ENCODE measurements at places on chromosomes 6 and 20.

GRCh38 chr20:50019466-50020256 is 36.9 kb downstream of the SNAI1 start:
- H3K36me3 ChIP-seq, result no peaks in the 10 kb centered on the region
- no peak overlapping the region for H3K4me3 ChIP-seq
- H3K27me3 ChIP-seq, result peaks cover 11% of the 10 kb centered on the region
- no peak for DNase-seq
- H3K4me1 ChIP-seq, result no peaks in the 10 kb centered on the region

GRCh38 chr6:75167851-75168250 is 38.0 kb downstream of the COL12A1 start:
- H3K27ac ChIP-seq, result no peak overlapping the region
- no peak for DNase-seq
- no peak overlapping the region for H3K4me3 ChIP-seq
- H3K27me3 ChIP-seq, result peaks cover 11% of the 10 kb centered on the region
- no peaks in the 10 kb centered on the region for H3K36me3 ChIP-seq
- H3K4me1 ChIP-seq, result no peaks in the 10 kb centered on the region

DNA sequence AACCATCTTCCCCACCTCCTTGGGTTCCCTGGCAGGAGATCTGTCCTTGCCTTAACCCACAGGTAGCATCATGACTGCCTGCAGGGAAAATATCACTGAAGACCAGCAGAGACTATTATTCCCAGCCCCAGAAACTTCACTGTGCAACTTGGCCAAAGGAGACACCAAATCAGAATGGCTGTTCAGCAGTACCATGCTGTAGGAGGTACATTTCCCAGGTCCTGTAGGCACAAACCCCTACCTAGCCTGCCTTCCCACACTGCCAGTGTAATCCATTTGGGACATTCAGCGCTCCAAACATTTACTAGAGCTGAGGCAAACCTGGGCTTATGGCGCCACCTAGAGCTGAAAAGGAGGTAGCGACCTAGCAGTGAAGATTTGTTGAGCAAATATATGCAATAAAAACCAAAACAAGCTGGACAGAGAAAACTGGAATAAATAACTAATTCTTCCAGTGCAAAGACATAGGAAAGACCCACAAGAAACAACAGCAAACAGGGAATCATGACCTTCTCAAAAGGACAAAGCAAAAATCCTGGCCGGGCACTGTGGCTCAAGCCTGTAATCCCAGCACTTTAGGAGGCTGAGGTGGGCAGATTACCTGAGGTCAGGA is 60.3 kb downstream of the VTA1 start:
- H3K4me3 ChIP-seq, result no peak overlapping the region
- no peaks in the 10 kb centered on the region for H3K27me3 ChIP-seq
- H3K4me1 ChIP-seq, result peaks cover 6% of the 10 kb centered on the region
- peaks cover 35% of the 10 kb centered on the region for H3K36me3 ChIP-seq

GRCh38 chr6:280775-281468 is 11.4 kb upstream of the DUSP22 start:
- H3K4me1 ChIP-seq, result no peaks in the 10 kb centered on the region
- no peaks in the 10 kb centered on the region for H3K27me3 ChIP-seq
- no peak overlapping the region for H3K27ac ChIP-seq
- no peaks in the 10 kb centered on the region for H3K36me3 ChIP-seq

- peaks cover 2% of the 10 kb centered on the region for H3K36me3 ChIP-seq
- H3K4me1 ChIP-seq, result no peaks in the 10 kb centered on the region
- no peak overlapping the region for H3K27ac ChIP-seq
- H3K4me3 ChIP-seq, result no peak overlapping the region
- no peaks in the 10 kb centered on the region for H3K27me3 ChIP-seq
Measured at GRCh38 chr6:141131616-141132015, 1001.1 kb upstream of the GJE1 start.

- no peaks in the 10 kb centered on the region for H3K27me3 ChIP-seq
- no peak for DNase-seq
- H3K36me3 ChIP-seq, result peaks cover 1% of the 10 kb centered on the region
- H3K4me3 ChIP-seq, result no peak overlapping the region
- H3K4me1 ChIP-seq, result no peaks in the 10 kb centered on the region
Measured at GRCh38 chr6:161557333-161558107, 283.7 kb upstream of the AGPAT4 start.

GRCh38 chr6:163248051-163248450 is 166.5 kb upstream of the QKI start:
- no peak overlapping the region for H3K4me3 ChIP-seq
- DNase-seq, result no peak
- H3K27ac ChIP-seq, result no peak overlapping the region
- H3K36me3 ChIP-seq, result no peaks in the 10 kb centered on the region
- peaks cover 34% of the 10 kb centered on the region for H3K27me3 ChIP-seq
- H3K4me1 ChIP-seq, result no peaks in the 10 kb centered on the region

DNA sequence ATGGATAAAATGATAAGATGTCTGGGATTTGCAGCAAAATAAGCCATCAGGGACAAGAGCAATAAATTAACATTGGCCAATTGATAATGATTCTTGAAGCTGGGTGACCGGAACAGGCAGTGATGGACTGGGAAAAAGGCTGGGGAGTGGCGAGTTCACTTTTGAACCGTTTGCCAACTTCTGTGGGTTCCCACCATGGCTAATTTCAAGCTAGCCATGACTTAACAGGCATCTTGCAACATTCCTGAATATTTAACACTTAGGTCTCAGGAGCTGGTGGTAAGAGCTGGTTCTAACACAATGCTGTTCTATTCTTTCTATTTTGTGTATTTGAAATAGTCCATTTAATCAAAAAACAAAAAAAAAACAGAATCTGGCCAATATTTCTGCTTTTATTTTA is 37.6 kb upstream of the CD83 start:
- H3K36me3 ChIP-seq, result peaks cover 2% of the 10 kb centered on the region
- H3K27me3 ChIP-seq, result no peaks in the 10 kb centered on the region
- no peak overlapping the region for H3K27ac ChIP-seq

DNA sequence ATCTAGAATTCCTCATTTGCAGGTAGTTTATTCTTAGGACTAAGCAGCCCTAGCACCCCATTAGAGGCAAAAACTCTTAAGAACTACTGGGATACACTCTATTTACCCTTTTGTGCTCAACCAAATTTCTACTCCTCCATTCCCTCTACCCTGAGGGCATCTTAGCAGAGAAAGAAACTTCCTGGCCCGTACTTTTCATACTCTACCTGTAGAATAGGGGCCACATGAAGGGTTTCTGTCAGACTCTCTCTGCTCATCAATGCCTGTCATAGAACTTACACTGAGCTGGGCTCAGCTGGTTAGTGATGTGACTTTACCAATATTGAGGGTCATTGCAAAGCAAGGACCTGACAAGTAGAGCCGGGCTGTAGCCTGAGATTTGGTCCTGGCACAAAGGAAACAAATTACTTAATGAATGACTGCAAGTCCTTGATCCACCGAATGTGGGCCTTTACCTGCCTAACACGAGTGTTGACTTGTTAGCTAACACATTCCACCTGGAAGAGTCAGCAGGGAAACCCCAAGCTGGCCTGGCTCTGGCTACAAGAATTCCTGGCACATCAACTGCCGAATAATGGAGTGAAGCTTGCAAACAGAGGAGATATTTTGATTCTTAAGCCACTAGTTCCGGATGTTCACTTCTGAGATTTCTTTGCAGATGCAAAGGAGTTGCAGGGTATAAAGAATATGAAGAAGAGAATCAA is 280.5 kb upstream of the JAG1 start:
- no peak overlapping the region for H3K27ac ChIP-seq
- no peaks in the 10 kb centered on the region for H3K36me3 ChIP-seq
- no peak for DNase-seq
- H3K4me3 ChIP-seq, result no peak overlapping the region

DNA sequence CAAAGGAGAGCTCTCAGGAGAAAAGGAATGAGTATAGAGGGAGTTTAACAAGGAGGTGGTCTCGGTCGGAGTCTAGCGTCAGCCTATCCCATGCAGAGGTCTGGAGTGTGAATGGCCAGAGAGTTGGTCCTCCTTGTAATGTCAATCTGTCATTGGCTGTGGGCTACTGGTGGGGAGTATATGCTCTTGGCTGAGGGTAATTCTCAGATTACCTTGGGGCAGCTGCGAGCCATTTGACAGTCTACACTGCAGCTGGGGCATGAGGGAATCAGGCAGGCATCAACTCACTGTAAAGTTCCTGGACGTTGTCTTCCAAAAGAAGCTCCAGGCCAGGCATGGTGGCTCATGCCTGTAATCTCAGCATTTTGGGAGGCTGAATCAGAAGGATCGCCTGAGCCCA is 48.1 kb downstream of the EBF4 start:
- H3K4me3 ChIP-seq, result peak overlapping the region; percentile 60
- H3K36me3 ChIP-seq, result peaks cover 2% of the 10 kb centered on the region

- H3K4me1 ChIP-seq, result peaks cover 15% of the 10 kb centered on the region
- H3K4me3 ChIP-seq, result no peak overlapping the region
- no peak overlapping the region for H3K27ac ChIP-seq
- no peak for DNase-seq
- no peaks in the 10 kb centered on the region for H3K27me3 ChIP-seq
Measured at GRCh38 chr6:26426691-26427450, 13.4 kb upstream of the BTN3A3 start.

- no peak overlapping the region for H3K4me3 ChIP-seq
- no peaks in the 10 kb centered on the region for H3K27me3 ChIP-seq
- no peak for DNase-seq
- peaks cover 8% of the 10 kb centered on the region for H3K36me3 ChIP-seq
- H3K4me1 ChIP-seq, result peaks cover 80% of the 10 kb centered on the region
- peak overlapping the region; percentile 49 for H3K27ac ChIP-seq
Measured at GRCh38 chr6:159989492-159990480, 20.9 kb downstream of the IGF2R start.

- peak overlapping the region; percentile 61 for H3K4me3 ChIP-seq
- H3K36me3 ChIP-seq, result peaks cover 2% of the 10 kb centered on the region
- no peak for DNase-seq
- H3K27me3 ChIP-seq, result peaks cover 65% of the 10 kb centered on the region
- H3K27ac ChIP-seq, result no peak overlapping the region
- no peaks in the 10 kb centered on the region for H3K4me1 ChIP-seq
Measured at GRCh38 chr6:107635057-107635515, 145.2 kb downstream of the SOBP start.

DNA sequence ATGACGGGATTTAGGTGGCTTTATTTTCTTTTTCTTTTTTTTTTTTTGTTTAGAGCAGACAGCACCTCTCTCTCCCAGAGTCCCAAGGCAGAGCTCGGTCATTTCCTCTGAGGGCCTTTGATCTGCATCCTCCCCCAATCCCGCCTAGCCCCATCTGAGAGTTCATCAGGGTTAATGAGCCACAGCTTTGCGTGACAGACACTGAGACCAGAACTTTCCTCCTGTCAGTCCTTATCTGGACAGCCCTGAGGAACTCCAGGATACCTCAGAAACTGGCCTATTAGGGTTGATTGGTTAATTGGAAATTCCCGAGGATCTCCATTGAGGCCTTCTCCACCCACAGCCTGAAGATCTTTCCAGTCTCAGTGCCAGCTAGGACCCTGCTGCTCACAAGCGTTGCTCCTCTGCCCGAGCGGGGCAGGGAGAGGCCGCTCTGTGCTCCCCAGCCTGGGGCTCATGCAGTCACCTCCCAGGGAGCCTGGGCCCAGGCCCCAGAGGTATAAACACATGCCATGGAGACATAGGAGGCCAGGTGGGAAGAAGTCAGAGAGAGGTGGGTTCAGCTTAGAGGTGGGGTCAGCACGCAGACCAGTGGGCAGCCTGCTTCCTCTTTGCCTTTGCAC is 1.4 kb upstream of the LRRN4 start:
- H3K4me1 ChIP-seq, result no peaks in the 10 kb centered on the region
- DNase-seq, result no peak
- no peak overlapping the region for H3K27ac ChIP-seq

DNA sequence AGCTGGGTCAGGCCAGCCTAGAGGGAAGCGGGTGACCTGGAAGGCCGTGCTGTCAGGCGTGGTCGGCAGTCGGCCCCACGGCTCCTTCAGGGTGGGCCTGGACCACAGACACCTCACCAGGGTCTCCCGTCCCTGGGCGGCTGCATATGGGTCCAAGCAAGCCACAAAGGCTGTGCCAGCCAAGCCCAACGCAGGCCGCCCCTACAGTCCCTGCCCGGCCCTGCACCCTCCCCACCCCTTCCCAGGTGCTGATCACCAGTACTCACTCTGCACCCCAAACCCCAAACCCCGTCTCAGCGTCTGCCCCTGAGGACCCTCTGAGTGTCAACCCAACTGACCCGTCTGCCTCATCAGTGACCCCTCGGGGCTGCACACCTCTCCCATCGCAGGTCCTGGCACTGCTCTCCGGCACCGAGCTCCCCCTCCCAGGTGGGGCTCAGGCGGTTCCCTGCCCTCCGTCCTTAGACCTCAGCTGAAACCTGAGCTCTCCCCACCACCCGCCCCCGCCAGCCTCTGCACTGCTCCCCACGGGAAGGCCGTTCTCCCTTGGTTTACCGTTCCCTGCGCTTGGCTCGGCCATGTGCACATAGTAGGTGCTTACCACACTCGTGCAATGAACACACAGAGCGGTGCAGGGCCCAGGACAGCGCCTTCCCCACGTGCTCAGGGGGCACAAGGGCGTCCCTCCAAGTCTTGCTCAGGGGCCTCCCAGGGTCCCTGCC is 1.5 kb upstream of the PPDPF start:
- H3K27ac ChIP-seq, result peak overlapping the region; percentile 25
- peaks cover 14% of the 10 kb centered on the region for H3K4me1 ChIP-seq
- peaks cover 29% of the 10 kb centered on the region for H3K36me3 ChIP-seq
- peak overlapping the region; percentile 81 for H3K4me3 ChIP-seq

DNA sequence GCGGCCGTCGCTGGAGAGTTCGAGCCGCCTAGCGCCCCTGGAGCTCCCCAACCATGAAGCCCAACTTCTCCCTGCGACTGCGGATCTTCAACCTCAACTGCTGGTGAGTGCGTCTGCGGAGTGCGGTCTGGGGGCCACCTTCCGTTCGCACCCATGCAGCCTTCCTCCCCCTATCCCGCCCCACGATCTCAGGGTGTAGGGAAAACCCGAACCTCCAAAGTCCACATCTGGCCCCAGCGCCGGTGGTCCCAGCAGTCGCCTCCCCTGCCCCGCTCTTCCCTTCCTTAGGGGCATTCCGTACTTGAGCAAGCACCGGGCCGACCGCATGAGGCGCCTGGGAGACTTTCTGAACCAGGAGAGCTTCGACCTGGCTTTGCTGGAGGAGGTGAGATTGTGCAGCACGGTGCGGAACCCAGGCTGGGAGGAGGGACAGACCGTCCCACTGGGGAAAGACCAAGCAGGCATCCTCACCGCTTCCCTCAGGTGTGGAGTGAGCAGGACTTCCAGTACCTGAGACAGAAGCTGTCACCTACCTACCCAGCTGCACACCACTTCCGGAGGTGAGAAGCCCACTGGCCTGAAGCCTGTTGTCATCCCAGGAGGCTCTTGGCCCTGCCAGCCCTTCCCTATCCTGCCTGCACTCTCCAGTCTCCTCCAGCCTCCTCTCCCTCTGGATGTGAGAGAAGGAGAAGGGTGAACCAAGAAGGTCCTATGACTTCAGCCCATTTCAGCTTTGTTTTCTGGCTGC is 719 bp downstream of the SMPD2 start:
- peaks cover 28% of the 10 kb centered on the region for H3K4me1 ChIP-seq
- H3K36me3 ChIP-seq, result peaks cover 13% of the 10 kb centered on the region
- peak overlapping the region; percentile 95 for H3K27ac ChIP-seq
- DNase-seq, result peak; percentile 30
- H3K4me3 ChIP-seq, result peak overlapping the region; percentile 95

All from central memory CD8-positive, alpha-beta T cell (primary cell).